ENCODE measurements at places on chromosomes 4 and X.

GRCh38 chr4:45518832-45519231 is 605.0 kb downstream of the GABRG1 start:
- no peak for DNase-seq

- peak; percentile 36 for DNase-seq
These were observed 141.4 kb downstream of the PPP3CA start for GRCh38 chr4:101205916-101206315.

DNA sequence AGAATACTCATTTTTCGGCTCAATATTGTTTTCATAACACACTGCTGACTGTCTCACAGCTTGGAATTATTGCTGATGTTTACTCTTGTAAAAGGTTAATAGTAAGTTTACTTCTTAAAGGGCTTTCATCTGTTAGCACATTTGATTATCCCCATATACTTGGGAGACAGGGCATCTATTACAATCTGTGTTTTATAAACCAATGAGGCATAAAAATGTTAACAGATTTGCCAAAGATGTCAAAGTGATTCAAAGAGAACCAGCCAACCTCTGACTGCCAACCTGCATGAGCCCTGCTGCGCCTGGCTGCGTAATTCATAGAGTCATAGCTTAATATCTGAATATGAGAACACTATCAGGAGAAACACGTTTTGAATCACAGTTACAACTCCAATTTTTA is 665.6 kb downstream of the TRIML1 start:
- DNase-seq = no peak

DNA sequence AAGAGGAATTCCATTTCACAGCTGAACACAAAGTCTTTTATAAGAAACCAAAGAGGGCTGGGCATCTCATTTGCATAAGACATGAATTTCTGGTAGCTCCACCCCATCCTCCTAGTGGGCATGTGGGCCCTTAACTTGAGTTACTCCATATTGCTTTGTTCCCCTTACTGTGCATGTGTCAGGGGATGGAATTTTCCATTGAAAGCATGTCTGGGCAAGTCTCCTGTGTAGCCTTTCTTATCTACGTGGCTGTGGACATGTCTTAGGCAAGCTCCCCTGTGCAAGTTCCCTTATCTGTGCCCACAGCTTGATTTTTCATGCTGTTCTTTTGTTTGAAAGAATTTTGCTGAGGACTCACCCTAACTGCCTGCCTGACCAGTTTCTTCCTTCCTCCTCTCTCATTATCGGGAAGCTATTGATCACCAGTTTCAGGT is 123.5 kb upstream of the JADE1 start:
- no peak for DNase-seq

GRCh38 chr4:1883583-1883982 is 12.4 kb downstream of the NSD2 start:
- DNase-seq = no peak

DNA sequence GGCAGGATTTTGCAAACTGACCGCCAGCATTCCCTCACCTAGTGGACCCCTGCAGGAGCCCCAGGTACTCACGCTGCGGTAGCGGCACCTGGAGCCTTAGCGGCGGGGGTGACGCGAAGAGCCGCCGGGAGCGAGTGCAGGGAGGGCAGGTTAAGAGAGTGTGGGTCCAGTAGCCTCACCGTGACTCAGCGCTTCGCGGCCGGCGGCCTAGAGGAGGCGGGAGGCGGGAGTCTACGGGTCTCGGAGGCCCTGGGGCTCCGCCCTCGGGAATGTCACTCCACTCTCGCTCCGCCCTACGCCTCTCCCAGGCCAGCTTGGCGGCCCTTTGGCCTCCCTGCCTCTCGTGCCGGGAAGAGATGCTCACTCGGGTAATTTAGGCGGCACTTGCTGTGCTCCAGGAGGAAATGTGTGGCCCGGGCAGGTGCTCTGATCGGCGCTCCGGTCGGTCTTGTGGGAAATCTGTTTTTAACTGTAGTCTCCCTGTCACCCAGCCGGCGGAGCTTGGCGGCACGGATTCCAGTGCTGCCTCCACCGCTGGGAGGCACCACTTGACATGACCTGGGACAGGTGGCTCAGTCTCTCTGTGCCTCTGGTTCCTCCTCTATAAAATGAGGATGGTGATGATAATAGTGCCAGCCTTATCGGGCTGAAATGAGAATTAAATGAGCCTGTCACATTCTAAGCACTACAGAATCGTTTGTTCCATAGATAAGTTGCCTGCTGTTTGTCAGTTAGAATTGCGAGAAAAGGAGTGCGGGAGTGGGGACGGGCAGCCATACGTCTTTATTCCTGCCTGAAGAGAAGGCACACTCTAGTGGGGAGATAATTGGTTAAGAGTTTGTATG is at the start of gene PIR:
TSS of gene PIR (minus strand) at position 216 of the 845 bp plus-strand sequence. CDS start 2,076 bp downstream, outside the sequence.
- peak; percentile 57 for DNase-seq

- no peak for DNase-seq
These were observed 579 bp downstream of the IL3RA start for GRCh38 chrX:1336948-1337779.

GRCh38 chr4:139622901-139623381 is 42.7 kb upstream of the MGST2 start:
- no peak for DNase-seq

DNA sequence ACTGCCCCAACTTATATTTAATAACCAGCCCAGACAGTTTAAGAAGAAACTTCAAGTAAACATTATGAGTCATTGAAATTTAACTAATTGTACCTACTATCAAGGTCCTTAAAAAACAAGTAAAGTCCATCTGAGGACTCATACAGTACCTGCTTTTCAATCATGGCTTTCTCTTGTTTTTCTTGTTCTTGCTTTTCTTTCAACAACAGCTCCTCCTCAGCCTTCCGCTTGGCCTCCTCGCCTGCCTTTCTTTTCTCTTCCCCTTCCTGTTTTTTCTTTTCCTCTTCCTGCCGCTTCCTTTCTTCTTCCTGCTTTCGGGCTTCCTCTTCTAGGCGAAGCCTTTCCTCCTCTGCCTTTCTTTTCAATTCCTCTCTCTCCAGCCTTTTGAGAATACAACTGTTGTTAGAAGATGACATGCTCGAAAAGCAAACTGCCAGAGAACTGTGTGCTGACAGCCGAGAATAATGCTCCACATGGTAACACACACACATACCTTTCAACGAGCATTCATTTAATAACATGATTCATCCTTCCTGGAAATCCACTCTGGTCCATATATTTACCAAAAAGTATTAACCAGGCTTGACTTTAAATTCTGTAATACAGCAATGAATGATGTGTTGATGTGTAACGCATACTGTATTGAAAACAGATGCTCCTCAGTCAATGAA is 25.2 kb upstream of the BCLAF3 start:
- no peak for DNase-seq

DNA sequence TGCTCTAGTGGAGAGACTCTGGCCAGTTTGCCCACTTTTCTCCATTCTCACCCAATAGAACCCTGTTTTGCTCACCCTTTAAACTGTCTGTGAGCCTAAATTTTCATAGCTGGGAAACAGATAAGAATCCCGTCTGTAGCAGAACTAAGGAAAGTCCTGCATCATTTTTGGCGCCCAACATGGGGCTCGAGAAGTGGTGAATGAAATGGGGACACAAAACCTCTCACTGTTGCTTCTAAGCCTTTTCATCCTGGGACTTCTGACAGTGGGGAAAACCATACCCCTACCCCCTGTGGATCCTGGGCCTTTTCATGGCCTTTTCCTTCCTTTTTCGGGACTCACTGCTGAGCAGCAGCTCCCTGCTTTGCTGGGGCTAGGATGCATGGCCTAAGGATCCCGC is 189.9 kb downstream of the INPP4B start:
- DNase-seq = peak; percentile 1
